Fibroblast of skin of scalp (primary cell): ENCODE measurements at places on chromosomes 11 and 22.

- no peak for DNase-seq
These were observed 45.9 kb downstream of the CKAP5 start for GRCh38 chr11:46800177-46800576.

- no peak for DNase-seq
These were observed 9.1 kb downstream of the CARD10 start for GRCh38 chr22:37510091-37510490.

DNA sequence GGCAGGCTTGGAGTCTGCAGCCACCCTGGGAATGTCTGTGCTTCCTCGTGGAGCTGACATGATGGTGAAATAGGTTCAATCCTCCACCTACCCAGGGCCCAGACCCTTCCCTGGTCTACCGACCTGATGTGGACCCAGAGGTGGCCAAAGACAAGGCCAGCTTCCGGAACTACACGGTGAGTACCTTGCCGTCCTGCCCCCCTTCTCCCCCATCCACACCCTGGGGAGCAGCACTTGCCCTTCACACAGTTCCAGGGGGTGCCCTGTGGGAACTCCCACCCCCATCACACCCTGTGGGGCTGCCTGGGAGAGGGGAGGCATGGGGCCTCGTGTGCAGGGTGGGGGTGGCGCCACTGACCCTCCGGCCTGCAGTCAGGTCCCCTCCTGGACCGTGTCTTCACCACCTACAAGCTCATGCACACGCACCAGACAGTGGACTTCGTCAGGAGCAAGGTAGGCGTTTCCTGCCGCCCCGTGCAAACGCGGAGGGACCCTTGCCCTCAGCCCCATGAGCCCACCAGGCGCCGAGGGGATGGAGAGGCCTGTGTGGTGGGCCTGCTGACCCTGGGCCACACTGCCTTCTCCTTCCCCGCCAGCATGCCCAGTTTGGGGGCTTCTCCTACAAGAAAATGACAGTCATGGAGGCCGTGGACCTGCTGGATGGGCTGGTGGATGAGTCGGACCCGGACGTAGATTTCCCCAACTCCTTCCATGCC is 789 bp downstream of the MIOX start:
- no peak for DNase-seq

DNA sequence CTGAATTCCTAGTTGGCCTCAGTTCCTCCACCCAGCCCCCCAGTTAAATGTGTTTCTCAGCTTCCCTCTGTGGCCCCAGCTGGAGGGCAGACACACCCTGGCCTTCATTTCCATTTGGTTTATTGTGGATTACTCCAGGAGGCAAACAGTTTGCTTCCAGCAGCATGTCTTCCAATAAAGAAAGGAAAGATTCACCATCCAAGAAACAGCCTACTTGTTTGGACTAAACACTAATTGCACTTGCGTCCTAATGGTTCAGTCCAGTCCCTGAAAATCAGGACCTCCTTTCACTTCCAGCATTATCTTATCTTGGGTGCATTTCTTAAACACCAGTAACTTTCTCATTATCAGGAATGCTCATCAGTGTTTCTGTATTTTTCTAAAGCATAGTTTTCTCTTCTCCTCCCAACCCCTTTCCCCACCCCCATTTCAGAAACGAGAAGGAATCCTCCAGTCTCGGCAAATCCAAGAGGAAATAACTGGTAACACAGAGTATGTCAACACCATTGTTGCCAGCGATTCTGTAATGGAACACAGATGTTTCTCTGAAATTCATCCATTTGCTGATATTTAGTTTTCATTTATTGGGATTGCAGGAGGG is 130.9 kb downstream of the PARVA start:
- DNase-seq = peak; percentile 92

DNA sequence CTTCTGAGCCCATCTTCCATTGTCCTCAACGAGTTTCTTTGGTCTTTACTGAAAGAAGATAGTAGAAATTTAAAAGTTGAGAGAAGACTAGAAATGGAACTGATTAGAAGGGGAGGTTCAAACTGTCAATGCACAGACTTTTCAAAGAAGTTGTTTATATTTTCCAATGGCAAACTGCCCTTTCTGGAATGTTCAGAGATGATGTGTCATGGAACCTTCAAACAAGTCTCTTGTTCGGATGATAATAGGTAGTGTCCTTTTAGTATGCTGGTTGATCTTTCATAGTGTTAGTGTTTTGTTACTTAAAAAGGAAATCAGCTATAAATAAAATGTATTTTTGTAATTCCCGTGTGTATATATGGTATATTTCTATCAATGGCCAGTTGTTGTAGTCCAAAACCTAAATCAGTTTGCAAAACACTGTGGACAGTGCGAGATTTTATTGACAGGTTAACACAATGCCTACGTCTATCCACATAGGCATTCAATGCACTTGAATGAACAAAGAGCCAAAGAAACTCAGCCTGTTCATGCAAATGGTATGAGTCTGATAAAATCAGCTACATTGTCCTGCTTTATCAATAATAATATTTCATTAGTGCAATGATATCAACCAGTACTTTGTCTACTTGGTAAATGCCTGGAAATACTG is 30.9 kb downstream of the C11orf91 start:
- no peak for DNase-seq

DNA sequence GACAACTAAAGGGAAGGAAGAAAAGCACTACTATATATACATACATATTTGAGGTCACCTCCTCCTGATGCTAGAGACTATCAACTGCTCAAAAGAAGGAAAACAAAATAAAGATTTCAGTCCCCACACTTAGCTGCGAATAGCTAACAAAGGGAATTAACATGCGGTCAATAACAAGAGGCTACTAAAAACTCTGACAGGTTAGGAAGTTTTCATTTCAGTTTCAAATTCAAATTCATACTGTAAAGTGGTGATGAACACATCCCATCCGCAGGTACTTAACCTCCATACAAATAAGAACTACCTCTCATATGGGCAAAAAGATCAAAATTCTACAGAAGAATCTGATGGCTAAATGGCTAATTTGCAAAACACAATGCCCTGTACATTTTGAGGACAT is 2.6 kb downstream of the NAP1L4 start:
- no peak for DNase-seq

DNA sequence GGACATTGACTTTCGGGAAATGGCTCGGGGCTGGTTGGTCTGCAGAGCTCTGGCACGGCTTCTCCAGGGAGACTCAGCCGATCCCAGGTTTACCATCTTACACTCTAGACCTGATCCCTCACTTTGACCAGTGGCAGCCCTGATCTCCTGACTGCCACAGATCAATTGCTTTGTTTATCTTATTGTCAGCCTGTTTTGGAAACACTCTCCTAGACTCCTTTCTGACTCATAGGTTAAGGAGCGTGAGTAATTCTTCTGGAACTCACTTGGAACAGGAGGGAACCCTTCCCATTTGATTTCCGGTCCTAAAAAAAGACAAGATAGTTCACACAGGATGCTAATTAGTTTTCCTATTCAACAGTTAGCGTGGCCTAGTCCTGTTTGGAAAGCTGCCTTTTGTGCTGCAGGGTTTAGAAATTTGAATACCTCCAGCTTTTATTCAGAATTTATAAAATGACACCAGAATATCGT is 16.0 kb upstream of the BMAL1 start:
- peak; percentile 90 for DNase-seq

GRCh38 chr22:33579448-33580093 is 340.7 kb downstream of the LARGE1 start:
- peak; percentile 58 for DNase-seq

- no peak for DNase-seq
These were observed 19.7 kb upstream of the PGA3 start for GRCh38 chr11:61183645-61184044.

GRCh38 chr11:576811-577610 is 741 bp downstream of the PHRF1 start:
- DNase-seq = no peak

GRCh38 chr22:44237290-44237689 is 56.6 kb downstream of the PARVG start:
- no peak for DNase-seq

- DNase-seq = no peak
These were observed 458.4 kb upstream of the CCDC179 start for GRCh38 chr11:23318670-23319069.

DNA sequence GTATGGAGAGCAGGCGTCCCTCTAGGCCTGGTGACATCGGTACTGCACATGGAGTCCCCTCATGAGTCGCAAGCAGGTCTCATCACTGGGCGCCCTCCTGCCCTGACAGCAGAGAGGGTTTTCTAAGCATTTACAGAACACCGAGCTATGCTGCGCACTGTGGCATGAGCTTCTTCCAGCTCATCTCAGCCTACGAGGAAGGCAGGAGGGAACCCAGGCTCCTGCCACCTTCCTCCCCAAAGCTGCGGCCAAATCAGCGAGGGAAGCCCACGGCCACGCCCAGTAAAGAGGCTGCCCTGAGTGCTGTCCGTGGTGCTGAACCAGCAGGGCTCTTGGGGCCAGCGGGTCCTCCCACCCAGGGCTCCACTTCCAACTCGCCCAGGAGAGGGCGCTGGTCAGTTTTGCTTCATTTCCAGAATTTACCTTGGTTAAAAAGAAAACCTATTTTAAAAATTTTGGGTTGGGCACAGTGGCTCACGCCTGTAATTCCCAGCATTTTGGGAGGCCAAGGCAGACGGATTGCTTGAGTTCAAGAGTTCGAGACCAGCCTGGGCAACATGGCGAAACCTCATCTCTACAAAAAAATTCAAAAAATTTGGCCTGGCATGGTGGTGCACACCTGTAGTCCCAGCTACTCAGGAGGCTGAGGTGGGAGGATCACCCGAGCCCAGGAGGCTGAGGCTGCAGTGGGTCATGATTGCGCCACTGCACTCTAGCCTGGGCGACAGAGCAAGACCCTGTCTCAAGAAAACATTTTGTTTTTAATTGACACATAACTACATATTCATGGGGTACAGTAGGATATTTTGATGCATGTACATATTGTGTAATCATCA is 34.2 kb downstream of the PHF21B start:
- peak; percentile 85 for DNase-seq

DNA sequence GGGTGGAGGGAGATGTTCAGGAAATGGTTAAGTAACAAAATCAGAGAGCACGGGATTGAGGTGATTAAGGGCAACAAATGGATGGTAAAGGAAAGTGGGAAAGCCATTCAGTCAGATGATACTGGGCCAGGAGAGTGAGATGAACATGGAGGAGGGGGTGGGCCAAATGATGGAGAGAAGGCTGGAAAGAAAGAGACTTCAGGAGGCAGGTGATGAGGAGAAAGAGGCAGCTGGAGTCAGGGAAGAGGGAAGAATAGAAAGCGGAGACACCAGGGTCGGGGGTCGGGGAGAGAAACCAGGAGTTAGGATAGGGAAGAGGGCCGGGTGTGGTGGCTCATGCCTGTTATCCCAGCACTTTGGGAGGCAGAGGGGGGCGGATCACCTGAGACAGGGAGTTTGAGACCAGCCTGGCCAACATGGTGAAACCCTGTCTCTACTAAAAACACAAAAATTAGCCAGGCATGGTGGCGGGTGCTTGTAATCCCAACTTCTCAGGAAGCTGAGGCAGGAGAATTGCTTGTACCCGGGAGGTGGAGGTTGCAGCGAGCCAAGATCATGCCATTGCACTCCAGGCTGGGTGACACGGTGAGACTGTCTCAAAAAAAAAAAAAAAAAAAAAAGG is 4.7 kb upstream of the KDM2A start:
- DNase-seq = no peak

DNA sequence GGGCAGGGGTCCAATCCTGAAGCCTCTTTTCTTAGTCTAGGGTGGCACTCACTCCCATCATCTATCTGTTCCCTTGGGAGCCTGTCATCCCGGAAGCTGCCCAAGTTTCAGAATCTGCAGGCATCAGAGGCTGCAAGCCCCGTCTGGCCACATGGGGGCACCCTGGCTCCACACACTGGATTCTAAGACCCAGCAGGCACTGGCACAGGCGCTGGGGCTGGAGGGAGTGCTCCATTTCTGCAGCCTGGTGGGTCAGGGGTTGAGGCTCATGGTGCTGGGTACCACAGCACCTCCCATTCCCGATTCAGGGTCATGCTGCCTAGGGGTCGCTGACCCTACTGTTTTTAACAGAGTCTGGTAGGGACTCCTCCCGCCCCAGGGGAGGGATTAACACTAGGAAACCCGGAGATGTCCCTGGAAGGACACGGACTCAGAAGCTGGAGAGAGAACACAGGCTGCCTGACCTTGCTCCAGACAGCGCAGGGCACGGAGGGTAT is 243.9 kb upstream of the SYN3 start:
- peak; percentile 70 for DNase-seq

GRCh38 chr11:93359396-93359795 is 28.9 kb downstream of the DEUP1 start:
- DNase-seq = no peak

DNA sequence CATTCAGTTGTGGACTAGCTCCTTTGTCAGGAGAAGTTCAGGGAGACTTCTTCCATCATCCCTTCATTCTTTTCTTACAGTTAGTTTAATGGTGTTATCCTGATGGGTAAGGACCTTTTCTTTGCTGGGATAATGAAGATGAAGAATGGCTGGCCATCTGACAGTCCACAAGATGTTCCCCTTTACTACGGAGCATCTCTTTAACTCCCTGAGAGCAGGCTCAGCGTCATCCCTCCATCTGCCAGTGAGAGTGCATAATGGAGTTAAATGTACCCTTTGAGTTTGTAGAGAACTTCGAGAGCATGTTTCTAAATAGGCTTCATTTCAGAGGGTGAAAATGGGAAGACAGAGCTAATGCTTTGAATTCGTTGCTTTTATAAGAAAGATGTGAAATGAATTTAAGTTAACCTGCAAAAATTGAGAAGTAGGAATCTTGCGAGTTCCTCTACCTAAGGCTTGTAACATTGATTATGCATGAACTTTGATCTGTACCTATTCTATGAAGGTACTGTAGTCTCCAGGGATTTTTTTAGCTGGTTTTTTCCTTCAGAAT is 1.7 kb downstream of the EP300 start:
- peak; percentile 33 for DNase-seq

GRCh38 chr11:48008951-48009270 is 28.6 kb downstream of the PTPRJ start:
- DNase-seq = no peak

- DNase-seq = peak; percentile 74
These were observed 1071.2 kb downstream of the LRRC4C start for GRCh38 chr11:40388097-40388818.

- no peak for DNase-seq
These were observed 45.5 kb downstream of the AP2A2 start for GRCh38 chr11:971092-971690.

GRCh38 chr11:66126808-66127555 is 56.9 kb downstream of the PACS1 start:
- peak; percentile 73 for DNase-seq
